Dermis blood vessel endothelial cell (primary cell): ENCODE measurements at places on chromosomes 4 and X. TPM values are rescaled to one million over a fixed set of nuclear protein-coding genes. Genes with fewer than 3 reads are reported as not detected.

The TMEM156 gene
- total RNA-seq: 0.34 and 0.74 TPM in 2 replicates

The TMEM154 gene
- total RNA-seq: 1.0 and 3.1 TPM in 2 replicates

The TECRL gene
- not detected in 2 replicates for total RNA-seq

The TCEAL9 gene
- total RNA-seq: 112 and 140 TPM in 2 replicates

The AFP gene
- not detected in 2 replicates for total RNA-seq

The CTAG1A gene
- not detected in 2 replicates for total RNA-seq

The EPGN gene
- total RNA-seq: 0.09 and 0.17 TPM in 2 replicates

The CT47A7 gene
- not detected in 2 replicates for total RNA-seq

The NCAPG gene
- 16.2 and 78.7 TPM in 2 replicates for total RNA-seq

The NPY2R gene
- not detected in 2 replicates for total RNA-seq

The HTR2C gene
- not detected in 2 replicates for total RNA-seq

The PAGE2 gene
- total RNA-seq: not detected in 2 replicates

The ASB12 gene
- total RNA-seq: not detected in 2 replicates

The FGB gene
- total RNA-seq: not detected in 2 replicates

The SORBS2 gene
- total RNA-seq: 104 and 200 TPM in 2 replicates

The SERPINA7 gene
- not detected in 2 replicates for total RNA-seq

The JADE3 gene
- 10.9 and 17.5 TPM in 2 replicates for total RNA-seq

The RPS6KA6 gene
- total RNA-seq: 1.4 TPM in 2 replicates

The GSTCD gene
- 11.6 and 13.8 TPM in 2 replicates for total RNA-seq

The RBMXL3 gene
- not detected in 2 replicates for total RNA-seq

The RTL3 gene
- total RNA-seq: not detected in 2 replicates

The SPANXN4 gene
- total RNA-seq: not detected in 2 replicates
